ENCODE measurements at places on chromosomes 2 and 18.

GRCh38 chr2:170321526-170321925 is 143.6 kb downstream of the MYO3B start:
- DNase-seq = no peak

DNA sequence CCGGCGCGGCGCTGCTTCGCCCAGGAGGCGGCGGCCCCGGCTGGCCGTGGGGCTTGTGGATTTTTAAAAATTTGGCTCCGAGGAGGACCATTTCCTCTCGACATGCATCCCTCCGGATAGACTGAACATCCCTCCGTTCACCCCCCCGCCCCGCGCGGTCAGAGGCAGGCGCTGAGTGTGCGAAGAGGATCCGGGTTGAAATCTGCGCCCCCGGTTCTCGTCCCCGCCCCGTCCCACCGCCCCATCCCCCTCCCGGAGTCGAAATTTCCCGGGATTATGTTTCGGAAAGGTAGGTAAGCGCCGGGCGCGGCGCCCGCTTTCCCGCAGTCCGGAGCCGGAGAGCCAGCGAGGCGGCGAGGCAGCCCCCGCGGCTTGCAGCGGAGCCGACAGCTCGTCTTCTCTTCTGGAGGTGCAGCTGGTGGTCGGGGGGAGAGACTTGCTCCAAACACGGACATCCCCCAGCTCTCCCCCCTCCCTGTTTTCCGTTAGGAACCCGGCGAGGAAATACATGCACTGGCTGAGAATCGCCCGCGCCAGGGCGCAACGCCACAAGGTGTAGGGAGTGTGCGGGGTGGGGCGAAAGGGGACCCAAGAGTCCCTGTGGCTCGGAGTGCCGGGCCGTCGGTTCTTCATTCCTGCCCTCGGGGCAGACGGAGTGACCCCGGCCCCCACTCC is at the start of gene PRKCE:
PRKCE (plus strand) TSS at position 261 of the 675 bp plus-strand sequence.
- peak; percentile 35 for DNase-seq

DNA sequence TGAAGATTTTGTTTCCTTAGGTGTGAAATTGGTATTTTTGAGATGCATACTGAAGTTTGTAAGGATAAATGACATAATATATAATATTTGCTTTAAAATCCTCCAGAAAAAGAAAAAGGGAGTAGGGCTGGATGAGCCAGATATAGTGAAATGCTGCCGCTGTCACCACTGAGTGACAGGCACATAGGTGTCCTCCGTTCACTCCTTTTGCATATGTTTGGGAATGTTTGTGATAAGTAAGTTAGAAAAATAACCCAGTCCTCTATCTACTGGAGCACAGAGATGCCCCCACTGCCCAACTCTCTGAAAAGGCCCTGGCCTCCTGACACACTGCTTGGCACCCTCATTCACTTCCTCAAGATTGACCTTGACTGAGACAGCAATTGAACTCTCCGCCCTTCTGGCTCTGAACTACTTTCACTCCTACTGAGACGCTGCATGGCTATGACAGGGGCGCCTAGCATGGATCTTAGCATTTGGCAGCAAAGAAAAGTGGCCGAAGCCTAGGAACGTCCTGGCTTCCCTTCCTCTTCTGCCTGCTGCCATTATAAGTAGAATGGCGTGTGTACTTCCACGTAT is 10.1 kb downstream of the ID2 start:
- no peak for DNase-seq

DNA sequence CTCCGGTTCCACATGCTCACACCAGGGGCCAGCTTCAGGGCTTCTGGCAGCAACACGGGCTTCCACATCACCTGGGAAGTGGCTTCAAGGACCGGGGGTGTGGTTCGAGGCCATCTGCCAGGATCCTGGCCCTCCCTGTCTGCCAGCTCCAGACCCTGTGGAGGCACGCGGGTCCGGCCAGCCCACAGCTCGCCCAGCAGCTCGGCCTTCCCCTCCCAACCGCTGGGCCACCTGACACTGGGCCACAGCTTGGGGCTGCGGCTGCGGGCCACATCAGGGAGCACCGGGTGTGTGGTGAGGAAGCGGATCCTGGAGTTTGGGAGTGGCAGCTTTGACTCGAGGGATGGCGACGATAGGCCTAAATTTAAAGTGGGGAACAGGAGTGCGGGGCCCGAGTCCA is 7.0 kb downstream of the C2orf81 start:
- no peak for DNase-seq

DNA sequence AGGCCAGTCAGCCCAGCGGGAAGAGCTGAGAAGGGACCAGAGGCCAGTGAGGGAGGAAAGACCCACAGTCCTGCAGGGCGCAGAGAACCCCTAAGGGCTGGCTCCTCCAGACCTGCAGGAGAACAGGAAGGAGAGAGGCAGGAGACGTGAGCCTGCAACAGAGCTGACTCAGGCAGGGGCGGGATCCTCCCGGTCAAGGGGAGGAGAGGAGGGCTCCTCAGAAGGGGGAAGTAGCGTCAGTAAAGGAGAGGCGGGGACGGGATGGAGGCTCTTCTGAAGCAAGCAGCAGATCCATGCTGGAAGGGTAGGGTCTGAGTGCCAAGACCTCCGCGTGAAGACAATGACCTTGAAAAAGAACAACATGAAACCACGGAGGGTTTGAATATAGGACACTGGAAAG is 50.8 kb downstream of the TRABD2A start:
- DNase-seq = no peak

- peak; percentile 4 for DNase-seq
Observed at GRCh38 chr2:39620067-39620466, 45.6 kb upstream of the TMEM178A start.

DNA sequence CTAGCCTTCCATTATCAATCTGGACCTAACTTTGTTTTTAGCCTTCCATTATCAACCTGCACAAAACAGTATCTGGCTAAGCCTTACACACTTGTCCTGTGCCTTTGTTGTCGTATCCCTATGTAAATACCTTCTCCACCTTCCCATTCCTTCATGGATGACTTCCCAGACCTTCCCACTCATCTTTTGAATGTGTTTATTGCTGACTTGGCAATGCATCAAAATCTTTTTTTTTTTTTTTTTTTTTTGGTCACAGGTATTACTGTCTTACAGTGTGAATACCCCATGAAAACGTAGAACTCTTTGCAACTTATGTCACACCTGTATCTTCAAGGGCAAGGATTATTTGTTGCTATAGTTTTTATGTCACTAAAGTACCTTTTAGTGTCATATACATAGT is 25.7 kb downstream of the RPE start:
- DNase-seq = no peak

- DNase-seq = no peak
Observed at GRCh38 chr18:55381277-55381676, 206.7 kb downstream of the TCF4 start.

All from CD4-positive, alpha-beta T cell treated with Interleukin-4 for 4 hours (primary cell).